ENCODE measurements at places on chromosomes 7 and 10. TPM values are rescaled to one million over a fixed set of nuclear protein-coding genes. Genes with fewer than 3 reads are reported as not detected.
A peak's percentile ranks its signal among the peaks of the same experiment; 100 is the strongest.

DNA sequence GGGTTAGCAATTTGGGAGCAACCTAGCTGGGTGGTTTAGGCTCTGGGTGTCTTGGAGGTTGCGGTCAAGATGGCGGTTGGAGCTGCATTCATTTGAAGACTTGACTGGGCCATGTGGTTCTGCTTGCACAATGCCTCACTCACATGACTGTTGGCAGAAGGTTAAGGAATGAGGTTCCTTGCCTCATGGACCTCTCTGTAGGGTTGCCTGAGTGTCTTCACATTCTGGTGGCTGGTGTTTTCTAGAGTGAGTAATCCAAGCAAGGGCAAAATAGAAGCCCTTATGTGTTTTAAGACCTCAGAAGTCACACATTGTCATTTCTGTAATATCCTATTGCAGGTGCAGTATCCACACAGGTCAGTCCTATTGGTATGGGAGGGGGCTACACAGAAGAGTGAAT is 52.0 kb downstream of the CDK14 start:
- DNase-seq, result no peak

Gene SMO
- total RNA-seq, result 12.5 TPM

DNA sequence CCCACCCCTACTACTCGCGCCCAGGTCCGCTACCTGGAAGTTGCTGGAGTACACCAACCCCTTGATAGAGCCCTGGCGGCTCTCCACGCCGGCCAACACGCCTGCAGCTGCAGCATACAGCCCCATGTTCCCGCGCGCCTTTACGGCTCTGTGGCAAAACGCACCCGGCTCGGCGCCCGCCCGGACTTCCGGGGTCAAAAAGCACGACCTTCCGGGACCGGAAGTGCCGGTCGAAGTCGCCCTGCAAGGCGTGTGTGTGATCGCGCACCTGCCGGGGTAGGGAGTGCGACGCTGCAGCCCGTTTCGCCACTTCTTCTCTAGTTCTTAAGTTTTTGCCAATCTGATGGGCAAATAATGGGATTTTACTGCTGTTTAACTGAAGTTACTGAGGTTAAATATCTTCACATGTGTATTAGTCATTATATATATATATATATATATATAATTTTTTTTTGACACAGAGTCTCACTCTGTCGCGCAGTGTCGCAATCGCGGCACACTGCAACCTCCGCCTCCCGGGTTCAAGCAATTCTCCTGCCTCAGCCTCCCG is at the start of gene NSUN5:
NSUN5 (minus strand) TSS at position 162 of the 550 bp plus-strand sequence; CDS start at position 126, 36 bp downstream.
- peak; percentile 91 for DNase-seq

GRCh38 chr7:44748948-44749731 is 493 bp downstream of the ZMIZ2 start:
- no peak for DNase-seq

DNA sequence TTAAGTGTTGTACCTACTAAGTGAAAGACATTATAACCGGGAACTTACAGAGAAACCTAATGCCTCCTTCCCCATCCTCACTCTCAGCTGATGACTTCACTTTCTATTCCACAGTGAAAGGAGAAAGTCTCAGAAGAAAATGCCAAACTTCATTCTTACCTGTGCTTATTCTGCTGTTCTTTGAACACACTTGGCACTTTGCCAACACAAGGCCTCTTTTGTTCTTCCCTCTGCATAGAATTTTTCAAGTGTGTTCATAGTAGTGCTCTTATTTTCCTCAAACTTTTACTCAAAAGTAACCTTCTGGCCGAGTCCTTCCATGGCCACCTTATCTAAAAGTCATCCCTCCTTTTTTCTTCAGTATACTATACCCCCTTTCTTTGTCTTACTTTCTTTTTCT is 59.4 kb upstream of the ETV1 start:
- no peak for DNase-seq

DNA sequence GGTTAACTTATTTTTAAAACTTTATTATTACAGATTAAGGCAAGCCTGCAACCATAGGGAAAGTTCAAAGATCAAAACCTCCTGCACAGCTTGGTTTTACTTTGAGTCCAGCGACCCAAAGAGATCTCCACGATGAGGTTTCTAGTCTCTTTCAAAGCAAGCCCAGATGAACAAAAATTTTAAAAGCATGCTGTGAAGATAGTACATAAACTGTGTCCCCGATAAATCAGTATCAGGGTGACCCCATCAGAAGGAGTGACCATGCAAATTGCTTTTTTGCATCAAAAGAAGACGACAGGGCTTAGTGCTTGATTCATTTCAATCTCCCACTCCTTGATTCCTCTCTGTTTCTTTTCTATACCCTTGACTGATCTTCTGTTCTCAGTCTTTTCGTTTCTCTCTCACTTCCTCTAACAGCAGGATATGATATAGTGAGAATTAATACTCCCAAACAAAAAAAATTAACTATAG is 16.0 kb upstream of the DNTT start:
- no peak for DNase-seq

- DNase-seq, result no peak
Observed at GRCh38 chr7:33558549-33559323, 346.6 kb upstream of the BMPER start.

Gene CRYGN
- not detected for total RNA-seq

GRCh38 chr10:12418000-12418399 is 68.7 kb downstream of the CAMK1D start:
- no peak for DNase-seq

DNA sequence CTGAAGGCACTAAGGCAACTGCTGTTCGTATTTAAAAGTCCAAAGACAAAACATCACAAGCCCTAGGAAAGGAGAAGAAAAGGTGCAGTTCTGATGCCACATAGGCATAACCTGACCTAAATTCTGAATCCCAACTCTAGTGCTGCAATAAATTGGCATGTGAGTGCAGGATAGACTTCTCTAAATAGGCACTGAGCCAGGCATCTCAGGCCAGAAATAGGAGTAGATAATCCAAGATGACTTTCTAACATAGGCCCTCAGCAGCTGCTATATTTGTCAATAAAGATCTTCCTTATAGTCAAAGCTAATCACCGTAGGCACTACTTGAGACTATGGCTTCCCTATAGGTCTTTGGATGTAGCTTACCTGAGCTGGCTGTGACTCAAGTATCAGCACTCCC is 1163.8 kb downstream of the SORCS1 start:
- no peak for DNase-seq

DNA sequence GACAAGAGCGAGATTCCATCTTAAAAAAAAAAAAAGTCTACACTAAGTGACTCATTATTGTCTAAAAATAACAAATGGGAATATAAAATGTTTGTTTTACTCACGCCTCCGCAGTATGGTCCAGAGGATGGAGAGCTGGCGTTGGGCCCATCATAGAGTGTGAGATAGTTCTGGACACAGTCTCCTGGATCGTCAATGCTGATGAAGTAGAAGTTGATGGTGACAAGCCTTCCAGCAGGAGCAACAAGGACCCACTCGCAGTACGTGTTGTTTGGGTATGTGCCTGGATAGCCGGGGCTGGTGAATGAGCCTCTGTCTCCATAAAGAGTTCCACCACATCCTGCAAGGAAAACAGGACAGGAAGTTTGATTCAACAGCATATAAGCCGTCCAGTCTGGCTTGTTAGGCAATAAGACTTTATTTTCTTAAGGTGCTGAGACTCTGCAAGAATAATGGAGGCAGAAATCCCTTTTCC is 11.5 kb upstream of the RSU1 start:
- DNase-seq, result no peak

DNA sequence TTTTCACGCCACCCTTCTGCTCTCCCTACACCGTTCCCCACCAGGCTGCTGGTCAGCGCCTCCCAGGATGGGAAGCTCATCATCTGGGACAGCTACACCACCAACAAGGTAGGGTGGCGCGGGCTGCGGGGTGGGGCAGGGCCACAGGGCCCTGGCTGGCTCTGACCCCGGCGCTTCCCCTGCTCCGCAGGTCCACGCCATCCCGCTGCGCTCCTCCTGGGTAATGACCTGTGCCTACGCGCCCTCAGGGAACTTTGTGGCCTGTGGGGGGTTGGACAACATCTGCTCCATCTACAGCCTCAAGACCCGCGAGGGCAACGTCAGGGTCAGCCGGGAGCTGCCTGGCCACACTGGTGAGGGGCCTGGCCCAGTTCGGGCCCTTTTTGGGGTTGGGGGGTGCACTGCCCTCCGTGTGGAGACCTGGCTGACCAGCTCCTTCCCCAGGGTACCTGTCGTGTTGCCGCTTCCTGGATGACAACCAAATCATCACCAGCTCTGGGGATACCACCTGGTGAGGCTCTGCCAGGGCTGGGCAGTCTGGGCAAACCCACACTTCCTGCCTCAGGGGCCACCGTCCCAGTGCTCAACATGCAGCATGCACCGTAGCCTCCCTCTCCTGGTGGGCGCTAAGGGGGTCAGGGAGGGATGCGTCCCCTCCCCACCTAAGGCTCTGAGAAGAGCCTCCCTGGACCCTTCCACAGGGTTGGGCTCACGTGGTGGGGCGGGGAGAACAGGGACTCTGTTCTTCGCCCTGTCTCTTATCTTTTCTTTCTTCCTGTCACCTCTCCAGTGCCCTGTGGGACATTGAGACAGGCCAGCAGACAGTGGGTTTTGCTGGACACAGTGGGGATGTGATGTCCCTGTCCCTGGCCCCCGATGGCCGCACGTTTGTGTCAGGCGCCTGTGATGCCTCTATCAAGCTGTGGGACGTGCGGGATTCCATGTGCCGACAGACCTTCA is 4.0 kb downstream of the GNB2 start:
- DNase-seq, result no peak

DNA sequence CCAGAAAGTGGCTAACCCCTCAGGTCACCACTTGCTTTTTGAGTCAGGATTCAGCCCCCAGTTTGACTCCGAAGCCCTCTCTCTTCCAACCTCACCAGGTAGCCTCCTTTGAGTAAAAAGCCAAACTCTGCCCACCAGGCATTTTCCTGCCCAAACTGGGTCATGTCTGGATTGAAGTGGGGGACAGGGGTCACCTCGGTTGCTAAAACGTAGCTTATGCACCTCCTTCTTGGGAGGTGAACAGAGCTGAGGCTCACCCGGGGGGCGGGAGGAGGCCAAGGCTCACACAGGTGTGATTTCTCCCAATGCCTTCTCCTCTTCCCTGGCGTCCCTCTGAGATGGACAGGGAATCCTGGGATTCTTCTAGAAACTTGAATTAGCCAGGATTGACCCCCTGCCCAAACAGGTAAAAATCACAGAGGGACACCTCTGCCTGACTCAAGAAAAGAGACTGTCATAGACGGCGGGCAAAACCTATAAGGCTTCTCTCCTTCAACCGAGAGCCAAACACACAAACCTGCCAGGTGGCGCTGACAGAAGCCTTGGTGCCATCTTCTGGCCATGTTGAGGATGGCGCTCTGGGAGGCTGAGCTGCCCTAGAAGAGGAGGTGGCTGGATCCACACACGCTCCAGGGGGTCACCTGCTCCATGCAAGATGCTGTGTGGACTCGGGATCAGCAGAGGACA is 51.6 kb downstream of the PRLHR start:
- DNase-seq, result no peak

DNA sequence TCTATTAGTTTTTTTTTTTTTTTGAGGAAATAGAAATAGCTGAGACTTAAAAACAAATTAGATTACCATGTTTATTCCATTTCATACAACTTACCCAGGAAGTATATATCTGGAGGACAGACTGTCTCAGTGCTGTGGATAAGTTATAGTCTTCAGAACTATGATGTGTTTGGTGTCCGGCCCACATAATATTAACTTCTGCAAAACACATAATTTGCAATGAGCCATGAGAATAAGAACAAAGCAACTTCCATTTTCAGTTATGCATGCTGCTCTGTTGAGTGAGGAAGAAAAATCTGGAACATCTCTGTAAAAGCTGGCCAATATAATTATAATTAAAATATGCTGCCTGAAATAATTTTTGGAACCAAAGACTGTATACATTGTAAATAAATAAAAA is 130.9 kb downstream of the AGMO start:
- no peak for DNase-seq

Gene UTF1
- not detected for total RNA-seq

- no peak for DNase-seq
Observed at GRCh38 chr7:20408467-20408826, 77.7 kb downstream of the ITGB8 start.

Gene LRMDA
- 23.1 TPM for total RNA-seq

- DNase-seq, result no peak
Observed at GRCh38 chr10:71856619-71857018, 5.6 kb upstream of the PSAP start.

- no peak for DNase-seq
Observed at GRCh38 chr10:126508535-126509040, 120.3 kb upstream of the ADAM12 start.

Gene NPSR1
- total RNA-seq, result not detected

Gene MSRB2
- total RNA-seq, result 34.7 TPM

Gene EBLN1
- not detected for total RNA-seq

Gene ATRNL1
- 18.4 TPM for total RNA-seq

DNA sequence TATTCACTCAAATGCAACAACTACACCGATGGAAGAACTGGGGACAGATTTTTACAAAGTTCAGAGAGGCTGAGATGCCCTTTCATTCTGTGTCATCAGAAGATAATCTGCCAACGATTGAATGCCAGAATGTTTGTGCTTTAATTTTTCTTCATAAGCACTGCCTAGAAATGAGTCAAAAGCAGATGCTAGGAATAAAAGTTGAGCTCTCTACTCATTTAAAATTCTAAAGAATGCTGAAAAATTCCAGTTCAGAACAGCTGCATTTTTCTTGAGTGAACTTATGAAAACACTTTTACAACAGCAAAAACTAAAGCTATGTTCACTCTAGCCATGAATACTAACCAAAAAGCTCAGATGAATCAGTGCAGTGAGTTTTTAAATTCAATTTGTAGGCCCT is 22.3 kb upstream of the FAM133B start:
- no peak for DNase-seq

Gene CHAT
- total RNA-seq, result not detected

DNA sequence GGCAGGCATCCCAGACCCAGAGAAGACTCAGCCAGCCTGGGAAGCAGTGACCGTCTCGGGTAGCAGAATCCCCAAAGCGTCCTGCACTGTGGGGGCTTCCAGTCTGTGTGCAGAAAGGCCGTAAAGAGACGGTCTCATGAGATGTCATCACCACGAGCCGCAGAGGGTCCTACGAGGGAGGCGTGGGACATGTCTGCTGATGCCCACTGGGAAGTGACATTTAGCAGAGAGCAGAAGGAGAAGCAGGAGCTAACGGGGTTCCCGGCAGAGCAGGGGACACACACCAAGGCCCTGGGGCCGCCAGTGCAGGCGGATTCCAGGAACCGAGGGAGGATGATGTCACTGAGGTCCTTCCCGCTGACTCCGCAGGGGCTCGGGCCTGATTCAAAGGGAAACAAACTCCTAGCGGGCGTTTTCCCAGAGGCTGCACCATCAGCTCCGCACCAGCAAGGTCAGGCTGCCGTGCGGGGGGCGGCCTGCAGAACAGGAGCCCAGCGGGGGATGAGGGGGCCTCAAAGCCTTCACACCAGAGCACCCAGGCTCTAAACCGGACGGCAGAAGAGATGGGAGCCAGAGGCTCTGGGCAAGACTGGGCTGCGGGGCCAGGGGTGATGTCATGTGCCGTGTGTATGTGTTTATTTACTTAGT is 85.4 kb upstream of the PDGFA start:
- DNase-seq, result no peak

All from ureter (tissue), 1 donor.